Mesothelial cell of epicardium (in vitro differentiated cells): ENCODE measurements at places on chromosomes 6 and 20.

DNA sequence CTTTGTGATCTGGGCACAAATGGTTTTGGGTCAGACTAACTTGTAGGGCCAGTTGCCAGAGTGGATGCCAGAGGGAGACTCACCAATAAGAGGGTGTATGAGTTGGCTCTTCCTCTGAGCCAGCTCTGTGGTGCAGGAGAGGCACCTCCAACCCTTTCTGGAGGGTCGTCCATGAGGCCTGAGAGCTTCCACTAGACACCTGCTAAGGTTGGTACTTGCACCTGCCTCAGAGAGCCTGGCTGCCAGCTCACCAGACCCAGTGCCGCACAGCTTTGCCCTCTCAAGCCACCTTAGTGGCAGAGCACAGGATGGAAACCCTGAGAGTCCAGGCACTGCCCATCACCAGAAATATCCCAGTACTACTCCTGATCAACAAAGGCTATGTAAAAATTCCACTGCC lies 504.3 kb downstream of the EYS start:
- no peak for DNase-seq

GRCh38 chr6:129748901-129749748 lies 39.1 kb upstream of the ARHGAP18 start:
- DNase-seq = no peak

DNA sequence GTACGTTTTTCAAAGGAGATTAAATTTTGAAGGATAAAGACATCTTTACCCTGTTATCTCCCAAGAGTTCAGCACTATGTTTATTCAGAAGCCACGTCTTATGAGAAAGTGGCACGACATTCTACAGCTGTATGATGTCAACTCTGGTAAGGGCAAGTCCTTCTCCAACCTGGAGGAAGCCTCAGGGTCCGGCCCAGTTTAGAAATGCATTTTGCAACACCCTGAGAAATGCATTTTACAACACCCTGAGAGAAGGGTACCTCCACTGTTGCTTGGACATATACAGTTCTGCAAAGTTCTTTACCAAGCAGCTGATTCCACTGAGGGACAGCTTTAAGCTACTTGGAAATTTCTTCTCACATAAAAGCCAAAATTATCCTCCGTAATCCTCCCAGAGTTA lies 17.5 kb downstream of the NAPB start:
- no peak for DNase-seq

- DNase-seq = no peak
Measured at GRCh38 chr20:50325651-50326050, 135.0 kb downstream of the CEBPB start.

DNA sequence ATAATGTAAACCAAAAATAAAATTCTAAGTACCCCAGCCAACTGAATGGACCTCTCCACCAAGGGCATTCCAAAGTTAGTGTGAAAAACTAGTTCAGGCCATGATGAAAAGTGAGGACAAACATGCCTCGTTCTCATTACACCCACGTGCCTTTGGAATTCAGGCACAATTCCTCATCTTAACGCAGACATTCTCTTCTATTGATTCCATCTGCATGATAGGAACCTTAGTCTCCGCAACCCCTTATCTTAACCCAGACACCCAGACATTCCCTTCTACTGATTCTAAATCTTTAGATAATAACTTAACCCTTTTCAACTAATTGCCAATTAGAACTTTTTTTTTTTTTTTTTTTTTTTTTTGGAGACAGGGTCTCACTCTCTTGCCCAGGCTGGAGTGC lies 7.6 kb upstream of the SERPINB6 start:
- no peak for DNase-seq

- no peak for DNase-seq
Measured at GRCh38 chr20:44153636-44154043, 33.3 kb downstream of the JPH2 start.

DNA sequence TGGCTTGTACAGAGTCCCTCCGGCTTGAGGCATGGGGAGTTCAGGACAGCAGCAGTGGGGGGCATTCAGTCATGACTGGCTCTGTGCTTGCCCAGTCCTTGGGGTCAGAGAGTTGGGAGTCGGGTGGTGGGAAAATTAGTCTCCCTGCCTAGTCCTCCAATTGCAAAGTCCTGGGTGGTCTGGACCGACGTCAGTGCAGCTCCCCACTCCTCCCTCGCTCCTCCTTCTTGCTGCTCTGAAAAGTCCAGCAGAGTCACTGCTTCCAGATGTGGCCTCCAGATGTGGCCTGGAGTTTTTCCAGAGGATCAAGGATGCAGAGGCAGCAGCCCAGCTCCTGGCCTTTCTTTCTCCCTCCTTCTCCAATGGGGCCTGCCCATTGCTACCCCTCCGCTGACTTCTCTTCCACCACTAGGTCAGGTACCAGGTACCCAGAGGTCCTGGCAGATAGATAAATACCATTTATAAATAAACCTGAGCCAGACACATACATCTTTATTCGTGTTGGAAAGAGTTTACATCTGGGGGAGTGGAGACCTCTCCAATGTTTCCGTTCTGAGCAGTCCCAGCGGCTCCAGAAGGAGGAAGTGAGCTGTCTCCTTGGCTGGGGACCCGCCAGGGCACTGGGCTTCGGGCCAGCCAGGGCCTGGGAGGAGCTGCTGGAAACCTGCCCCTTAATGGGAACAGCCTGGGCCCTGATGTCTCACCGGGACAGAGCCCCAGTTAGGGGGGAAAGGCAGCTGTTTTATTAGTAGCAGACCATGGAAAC lies 49.0 kb upstream of the RNF24 start:
- DNase-seq = peak; percentile 61

DNA sequence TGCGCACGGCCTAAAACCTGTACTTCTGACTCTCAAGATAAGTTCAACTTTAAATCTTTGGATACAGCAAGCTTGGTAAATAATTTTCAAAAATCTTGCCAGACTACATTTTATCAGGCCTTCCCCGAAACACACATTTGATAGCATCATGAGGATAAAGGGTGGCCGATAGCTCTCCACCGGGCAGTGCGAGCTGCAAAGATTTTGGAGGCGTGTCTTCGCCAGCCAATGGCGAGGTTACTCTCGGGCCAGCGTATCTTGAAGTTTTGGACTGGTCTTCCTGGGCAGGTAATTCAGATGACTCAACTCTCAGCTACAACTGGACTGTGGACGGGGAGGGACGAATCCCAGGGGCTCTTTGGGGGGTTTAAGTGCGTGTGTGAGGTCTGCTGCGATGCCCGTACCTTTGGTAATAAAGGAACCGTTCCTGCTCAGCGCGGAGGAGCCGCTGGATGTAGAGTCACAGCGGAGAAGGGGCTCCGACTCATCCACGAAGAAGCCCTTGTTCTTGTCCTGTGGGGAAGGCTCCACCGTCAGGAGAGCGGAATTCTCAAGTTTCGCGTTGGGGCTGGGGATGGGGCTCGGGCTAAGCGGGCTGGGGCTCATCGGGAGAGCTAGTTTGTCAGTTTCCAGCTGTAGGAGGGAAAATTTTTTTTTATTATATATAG lies 75.3 kb downstream of the TNFRSF21 start:
- no peak for DNase-seq

DNA sequence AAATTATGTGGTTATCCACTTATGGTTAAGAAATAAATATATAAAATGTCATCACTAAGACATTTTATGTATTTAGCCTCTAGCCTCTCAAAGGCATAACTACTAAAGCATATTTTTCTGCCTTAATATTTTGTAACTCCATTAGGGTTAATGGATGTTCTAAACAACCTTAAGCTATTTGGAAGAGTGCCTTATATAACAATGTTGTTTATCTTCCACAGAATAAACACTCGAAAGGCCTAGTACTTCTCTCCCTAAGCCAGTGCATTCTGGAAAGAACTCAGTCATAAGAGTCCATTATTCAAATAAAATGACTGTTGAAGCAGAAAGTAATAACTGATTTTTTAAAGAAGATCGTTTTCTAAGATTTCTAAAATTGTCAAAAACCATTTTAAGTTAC lies 15.0 kb upstream of the PRIM2 start:
- no peak for DNase-seq

DNA sequence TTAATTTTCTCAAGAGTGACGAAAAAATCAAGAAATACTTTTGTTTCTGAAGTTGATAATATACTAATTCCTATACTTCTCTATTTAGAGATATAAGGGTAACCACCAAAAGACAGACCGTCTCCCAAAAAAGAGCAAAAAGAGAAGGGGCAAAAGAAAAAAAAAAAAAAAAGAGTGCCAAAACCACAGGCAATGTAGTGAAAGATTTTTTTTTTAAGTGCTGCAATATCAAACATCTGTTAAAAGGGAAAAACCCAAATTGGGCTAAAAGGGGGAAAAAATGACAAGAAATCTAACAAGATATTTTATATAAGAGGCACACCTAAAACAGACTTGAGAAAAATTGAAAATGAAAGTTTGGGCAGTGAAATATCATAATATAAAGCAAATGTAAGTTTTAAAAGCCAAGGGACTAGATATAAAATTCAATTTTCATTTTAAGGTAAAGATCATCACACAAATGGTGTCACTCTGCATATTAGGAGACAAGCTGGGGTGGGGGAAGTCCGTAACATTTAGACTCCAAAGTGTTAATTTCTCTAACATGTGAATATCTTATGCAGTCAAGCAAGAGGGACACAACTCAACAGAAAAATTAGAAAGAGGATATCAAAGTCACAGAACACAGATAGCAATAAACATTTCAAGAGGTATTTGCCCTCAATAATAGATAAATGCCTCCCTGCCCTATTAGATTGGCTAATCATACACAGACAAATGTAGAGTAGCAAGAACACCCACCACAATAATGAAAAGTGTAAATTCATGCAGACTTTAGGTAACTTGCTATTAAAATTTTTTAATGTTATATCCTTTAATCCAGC lies 9.1 kb downstream of the C6orf52 start:
- DNase-seq = no peak

DNA sequence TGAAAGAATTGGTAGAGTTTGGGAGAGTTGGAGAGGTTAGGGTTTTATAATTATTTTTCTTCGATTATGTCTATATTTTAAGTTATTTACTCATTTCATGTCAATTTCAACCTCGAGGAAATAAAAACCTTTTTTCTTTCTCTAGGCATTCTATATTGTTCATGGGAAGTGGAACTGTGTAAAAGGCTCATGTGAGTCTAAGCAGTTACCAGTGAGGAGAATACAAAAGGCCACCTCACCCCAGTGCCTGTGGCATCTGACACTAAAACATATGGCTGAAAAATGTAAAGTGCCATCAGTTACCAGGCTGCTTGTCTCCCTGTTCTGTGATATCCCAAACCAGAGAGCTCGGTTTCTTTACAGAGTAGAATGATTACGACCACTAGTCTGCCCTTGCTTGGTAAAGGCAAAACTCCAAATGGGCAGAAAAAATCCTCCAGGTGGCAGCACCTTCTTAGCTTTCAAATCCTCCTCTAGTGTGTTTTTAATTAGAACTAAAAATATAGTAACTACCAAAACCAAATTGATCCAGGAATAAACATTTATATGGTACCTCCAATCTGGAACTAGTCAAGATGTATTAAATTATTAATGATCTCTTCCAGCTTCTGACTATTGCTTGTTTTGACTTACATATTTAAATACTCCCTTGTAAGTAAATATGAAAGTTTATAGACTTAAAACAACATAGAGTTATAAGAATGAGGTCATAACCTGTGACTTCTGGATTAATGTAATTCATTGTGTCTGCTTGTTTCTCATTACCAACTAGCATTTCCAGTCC lies 122.6 kb upstream of the MCHR2 start:
- no peak for DNase-seq

DNA sequence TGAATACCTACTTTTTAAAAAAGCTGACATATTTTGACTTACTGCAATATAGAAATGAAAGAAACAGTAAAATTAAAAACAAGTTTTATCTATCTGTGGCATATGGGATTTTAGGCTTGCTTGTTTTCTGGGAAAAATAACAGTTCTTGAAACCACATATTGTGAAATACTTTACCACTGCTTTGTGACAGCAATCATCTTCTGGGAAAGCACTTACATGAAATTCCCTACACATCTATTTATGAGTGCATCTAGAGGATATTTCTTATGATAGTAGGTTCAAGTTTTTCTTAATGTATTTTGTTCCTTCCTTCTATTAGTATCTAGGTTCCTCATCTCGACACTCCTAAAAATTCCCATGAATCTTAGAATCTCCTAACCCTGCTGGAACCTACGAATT lies 75.2 kb downstream of the STXBP5 start:
- no peak for DNase-seq

- DNase-seq = no peak
Measured at GRCh38 chr6:57072108-57072507, 17.9 kb upstream of the ZNF451 start.

- no peak for DNase-seq
Measured at GRCh38 chr20:58147628-58148370, 80.7 kb downstream of the ANKRD60 start.

DNA sequence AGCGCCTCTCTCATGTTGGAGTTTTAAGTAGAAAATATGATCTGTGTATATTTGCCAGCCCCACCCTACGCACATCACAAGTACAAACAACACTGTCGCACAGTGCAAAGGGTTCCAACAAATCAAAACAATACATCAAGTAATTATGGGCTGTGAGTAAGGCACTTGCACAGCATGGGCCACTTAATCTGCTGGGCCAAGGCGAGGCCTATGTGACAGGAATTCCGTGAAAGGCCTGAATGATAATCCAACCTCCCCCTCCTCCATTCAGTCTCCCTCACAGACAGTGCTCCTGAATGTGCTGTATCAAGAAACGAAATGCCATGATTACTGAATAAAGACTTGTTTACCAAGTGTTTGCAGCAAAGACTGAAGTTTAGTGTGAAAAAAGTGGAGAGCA lies 130.1 kb upstream of the SLC2A12 start:
- DNase-seq = no peak

DNA sequence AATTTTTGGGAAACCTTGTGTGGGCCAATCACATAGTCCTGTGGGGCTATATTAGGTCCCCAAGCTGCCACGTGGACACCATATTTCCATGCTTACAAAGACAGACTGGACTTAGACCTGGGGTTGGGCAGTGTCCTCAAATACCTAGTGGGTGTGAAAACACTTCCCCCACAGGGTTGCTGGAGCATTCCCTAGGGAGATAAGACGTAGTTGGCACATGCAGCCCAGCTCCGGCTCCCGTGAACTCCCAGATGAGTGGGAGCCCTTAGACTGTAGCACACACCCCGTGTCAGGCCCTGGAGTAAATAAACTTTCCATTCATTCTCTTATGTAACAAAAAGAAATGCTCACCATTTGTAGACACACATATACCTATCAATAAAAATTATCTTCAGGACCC lies 14.2 kb downstream of the KCNG1 start:
- no peak for DNase-seq

GRCh38 chr6:105200133-105200730 lies 20.4 kb upstream of the POPDC3 start:
- DNase-seq = no peak

DNA sequence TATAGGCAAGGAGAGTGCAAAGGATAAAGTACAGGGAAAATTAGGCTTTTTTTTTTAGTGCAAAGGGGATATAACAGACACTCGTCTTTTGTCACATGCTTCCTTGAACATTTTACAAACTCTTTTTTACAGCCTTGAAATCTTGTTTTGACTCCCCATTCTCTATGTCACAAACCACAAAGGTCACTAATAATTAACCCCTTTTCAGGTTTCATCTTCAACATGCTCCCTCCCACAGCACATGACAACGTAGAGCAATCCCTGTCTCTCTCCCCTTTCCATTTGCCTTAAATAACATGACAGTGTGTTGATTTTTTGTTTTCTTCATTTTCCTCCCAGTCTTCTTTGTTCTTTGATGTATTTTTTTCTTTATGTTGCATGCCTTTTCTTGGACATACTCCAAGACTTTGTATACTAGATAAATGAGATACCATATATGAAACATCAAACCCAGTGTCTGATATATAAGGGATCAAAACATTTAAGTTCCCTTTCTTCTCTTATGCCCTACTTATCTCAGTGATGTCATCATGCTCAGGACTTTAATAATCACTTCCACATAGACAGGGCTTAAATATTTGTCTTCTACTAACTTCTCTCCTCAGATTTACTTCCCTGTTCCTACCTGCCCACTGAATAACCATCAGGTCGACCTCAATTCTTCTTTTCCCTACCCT lies 378.7 kb upstream of the HSF2 start:
- no peak for DNase-seq
